SK-MEL-5 (cell line): ENCODE measurements at places on chromosomes 5 and 9.

DNA sequence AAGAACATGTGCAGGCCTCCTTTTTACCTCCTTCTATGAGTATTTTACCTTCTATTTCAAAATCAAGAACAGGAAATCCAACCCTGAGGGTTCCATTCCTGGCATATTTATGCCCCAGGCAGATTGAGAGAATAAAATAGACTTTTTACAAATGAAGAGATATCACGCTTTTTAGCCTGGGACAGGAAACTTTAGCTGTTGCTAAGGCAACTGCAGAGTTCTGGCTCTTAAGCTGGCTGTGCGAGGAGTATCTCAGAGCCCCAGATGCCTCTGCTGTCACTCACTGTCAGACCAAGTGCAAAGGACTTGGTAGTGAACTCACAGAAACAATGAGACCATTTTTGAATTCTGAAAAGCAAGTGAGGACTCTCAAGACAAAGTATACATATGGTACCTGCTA, 69.5 kb upstream of the HSPB3 start:
- DNase-seq, result no peak

DNA sequence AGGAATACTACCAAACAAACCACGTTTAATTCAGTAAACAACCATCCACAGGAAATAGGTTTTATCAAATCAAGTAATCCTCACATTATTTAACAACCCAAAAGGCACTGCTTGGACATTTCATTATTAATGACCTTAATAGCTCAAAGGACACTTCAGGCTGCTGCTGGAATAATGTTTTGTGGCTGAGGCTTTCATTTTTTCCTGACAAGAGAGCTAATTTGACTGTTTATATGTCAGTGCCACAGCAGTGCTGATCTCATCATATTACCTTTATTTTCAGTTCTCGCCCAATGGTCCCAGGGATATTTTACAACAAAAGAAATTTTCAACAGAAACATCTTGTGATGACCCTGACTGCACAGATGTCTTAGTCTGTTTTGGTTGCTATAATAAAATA, 589.8 kb upstream of the GRAMD2B start:
- DNase-seq, result no peak

GRCh38 chr5:175902026-175902425, 30.6 kb downstream of the CPLX2 start:
- no peak for DNase-seq

DNA sequence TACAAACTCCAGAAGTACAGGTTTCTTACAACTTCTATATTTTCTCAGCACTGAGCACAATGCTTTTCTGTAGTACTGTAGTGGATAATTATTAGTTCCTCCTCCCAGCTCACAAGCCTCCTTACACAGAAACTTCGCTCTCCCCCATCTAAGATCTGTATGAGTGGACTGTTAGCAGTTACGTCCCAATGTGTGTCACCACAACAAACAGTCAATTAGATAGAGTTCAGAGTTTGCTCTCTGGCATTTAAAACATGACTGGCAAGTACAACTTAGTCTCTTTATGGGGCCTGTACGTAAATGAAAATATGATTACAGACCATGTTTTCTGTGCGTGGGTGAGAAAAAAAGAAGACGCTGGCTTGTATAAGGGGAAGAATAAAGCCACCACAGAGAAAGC, 631.4 kb upstream of the DMAC1 start:
- no peak for DNase-seq

GRCh38 chr5:96256795-96257470, 176.1 kb downstream of the PCSK1 start:
- peak; percentile 55 for DNase-seq

DNA sequence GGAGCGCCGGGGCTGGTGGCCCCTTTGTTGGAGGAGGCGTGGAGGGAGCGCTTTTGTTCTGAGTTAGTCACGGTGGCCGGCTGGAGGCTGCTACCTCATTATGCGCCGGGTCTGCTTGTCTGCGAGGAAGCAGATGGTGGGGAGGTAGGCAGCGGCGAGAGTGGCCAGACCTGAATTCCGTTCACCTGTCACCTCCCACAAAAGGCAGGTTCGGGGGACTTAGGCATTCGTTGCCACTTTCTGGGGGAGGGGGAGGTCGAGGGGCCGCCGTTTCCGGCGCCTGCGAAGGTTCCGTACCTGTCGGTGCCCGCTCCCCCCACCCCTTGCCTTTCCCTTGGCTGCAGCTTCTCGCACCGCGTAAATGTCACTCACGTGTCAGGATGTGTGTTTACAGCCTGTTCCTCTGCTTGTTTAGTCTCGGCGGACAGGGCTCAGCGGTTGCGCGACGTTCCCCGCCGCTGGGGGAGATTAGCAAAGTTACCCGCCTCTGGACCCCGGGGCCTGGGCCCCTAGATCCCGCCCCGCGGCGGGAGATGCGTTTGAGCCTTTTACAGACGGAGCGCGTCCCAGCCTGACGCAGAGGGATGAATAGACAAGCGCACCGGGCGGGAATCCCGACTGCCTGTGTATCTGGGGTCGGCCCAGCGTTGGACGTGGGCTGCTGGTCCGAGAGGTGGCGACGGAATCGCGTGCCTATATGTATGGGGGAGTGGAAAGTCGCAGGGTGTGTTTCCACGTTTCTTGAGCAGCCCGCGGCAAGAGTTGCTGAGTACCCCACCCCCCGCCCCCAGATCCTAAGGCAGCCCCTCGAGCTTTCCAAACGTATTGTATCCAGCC, 2.7 kb upstream of the LHX2 start:
- no peak for DNase-seq

DNA sequence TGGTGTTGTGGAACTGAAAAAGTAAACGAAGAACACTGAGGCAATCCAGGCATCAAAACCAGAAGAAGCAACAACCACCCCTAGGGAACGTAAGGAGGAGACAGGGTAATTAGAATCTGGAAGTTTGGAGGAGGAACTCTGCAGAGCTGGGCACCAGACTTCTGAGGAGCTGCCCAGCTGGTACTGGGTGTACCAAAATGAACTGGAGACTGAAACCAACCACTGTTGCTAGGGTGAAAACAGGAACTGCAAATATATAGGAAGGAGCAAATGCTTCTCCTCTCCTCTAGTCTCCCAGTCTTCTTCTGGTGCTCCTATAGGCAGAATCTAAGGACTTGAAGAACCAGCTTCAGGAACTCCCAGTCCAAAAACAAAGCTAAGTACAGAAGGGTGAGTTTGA, 189.8 kb downstream of the ELAVL2 start:
- no peak for DNase-seq

- DNase-seq, result no peak
These were observed 357.2 kb downstream of the ARRDC3 start for GRCh38 chr5:91025956-91026355.

GRCh38 chr5:158172005-158172404, 313.1 kb upstream of the CLINT1 start:
- no peak for DNase-seq

DNA sequence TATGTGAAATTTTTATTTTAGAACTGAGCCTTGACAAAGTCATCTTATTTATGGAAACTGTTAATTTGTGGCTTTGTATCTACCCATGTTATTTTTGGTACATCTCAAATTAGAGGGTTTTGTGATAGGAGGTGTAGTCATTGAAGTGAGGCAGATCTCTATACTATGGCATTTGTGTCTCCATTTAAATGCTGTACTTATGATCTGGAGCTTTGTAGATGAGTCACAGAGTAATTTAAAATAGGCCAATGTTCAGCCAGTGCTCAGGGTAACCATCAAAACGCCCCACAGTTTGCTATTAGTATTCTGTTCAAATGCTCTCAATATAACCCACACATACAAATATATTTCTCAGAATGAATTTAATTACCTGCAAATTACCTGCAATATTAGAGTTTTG, 351.5 kb upstream of the KLF9 start:
- DNase-seq, result no peak

DNA sequence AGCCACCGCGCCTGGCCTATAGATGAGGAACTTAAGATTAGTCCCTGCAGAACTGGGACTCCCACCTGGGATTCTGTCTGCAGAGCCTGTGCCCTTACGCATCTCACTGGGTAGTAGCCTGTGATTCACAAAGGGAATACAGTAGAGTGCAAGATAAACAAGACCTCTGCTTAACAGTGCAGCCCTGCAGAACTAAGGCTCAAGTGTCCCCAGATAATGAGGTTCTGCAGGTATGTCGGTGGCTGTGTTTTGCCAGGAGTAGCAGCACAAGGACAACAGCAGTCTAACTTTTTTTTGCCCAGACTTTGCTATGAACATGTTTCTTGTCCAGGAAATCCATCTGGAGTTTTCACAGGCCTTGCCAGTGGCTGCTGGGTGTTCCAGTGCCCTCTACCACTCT, 59.7 kb downstream of the DCP2 start:
- no peak for DNase-seq

DNA sequence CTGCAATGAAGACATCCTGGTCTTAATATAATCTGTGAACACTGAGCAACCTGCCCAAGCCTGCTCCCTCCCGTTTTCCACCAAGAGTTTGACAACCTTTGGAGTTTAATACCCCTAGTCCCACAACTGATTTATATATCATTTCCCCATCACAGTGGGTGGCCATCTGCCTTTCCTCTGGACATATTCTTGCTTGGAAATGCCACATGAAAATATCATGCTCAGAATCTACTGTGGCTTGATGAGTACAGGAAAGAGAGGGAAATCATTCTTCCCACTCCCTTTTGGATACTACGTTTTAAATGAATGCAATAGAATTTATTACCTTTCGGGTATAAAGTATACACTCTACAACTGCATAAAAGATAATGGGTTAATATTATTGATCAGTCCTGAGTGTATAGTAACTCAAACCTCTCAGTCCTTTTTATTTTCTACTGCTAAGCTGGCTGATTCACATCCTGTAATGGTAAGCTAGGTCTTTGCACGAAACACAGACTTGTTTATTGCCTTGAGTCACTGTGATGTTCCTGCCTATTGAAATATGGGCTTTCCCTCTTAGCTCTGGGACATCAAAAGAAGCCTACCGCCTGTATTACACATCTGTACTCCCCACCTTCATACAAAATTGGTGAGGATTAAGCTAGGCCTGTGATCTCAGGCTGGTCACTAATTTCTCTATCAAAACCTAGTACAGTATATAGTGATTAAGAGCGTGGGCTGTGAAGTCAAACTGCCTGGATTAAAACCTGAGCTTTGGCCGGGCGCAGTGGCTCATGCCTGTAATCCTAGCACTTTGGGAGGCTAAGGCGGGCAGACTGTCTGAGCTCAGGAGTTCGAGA, 67.6 kb upstream of the NR5A1 start:
- DNase-seq, result no peak

GRCh38 chr9:109012009-109012875, 1.1 kb downstream of the CTNNAL1 start:
- DNase-seq, result peak; percentile 52

DNA sequence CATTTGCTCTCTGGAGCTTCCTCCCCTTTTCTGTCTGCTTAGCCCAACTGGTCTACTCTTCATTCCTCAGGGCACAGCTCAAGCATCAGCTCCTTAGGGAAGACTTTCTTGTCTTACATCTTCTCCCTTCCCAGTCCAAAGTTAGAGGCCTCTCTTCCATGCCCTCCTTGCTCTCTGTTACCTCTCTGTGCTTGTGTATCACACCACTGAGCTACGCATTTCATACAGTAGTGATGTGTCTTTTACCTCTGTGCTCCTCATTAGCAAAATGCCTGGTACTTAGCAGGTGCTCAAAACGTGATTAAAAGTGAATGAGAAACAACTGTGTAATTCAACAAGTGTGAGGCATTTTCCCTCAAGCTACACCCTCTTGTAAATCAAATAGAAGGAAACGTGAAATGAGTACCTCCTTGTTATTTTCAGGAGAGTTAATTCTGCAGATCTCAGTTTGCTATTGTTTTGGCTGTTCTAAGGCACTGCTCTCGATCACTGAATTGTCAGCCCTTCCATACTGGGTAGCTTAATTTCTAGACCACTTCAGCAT, 39.0 kb downstream of the ERAP1 start:
- DNase-seq, result no peak

DNA sequence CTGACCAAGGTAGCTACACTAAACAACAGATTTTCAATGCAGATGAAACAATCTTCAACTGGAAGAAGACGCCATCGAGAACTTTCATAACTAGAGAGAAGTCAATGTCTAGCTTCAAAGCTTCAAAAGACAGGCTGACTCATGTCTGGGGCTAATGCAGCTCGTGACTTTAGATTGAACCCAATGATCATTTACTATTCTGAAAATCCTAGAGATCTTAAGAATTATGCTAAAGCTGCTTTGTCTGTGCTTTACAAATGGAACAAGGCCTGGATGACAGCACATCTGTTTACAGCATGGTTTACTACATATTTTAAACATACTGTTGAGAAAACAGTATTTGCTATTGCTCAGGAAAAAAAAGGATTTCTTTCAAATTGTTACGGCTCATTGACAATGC, 54.9 kb downstream of the RICTOR start:
- DNase-seq, result no peak

- no peak for DNase-seq
These were observed 4.9 kb downstream of the ACO1 start for GRCh38 chr9:32389365-32389764.

GRCh38 chr9:133619791-133620190, 10.6 kb upstream of the FAM163B start:
- DNase-seq, result no peak

- no peak for DNase-seq
These were observed 406.9 kb upstream of the NMUR2 start for GRCh38 chr5:152811988-152812387.

DNA sequence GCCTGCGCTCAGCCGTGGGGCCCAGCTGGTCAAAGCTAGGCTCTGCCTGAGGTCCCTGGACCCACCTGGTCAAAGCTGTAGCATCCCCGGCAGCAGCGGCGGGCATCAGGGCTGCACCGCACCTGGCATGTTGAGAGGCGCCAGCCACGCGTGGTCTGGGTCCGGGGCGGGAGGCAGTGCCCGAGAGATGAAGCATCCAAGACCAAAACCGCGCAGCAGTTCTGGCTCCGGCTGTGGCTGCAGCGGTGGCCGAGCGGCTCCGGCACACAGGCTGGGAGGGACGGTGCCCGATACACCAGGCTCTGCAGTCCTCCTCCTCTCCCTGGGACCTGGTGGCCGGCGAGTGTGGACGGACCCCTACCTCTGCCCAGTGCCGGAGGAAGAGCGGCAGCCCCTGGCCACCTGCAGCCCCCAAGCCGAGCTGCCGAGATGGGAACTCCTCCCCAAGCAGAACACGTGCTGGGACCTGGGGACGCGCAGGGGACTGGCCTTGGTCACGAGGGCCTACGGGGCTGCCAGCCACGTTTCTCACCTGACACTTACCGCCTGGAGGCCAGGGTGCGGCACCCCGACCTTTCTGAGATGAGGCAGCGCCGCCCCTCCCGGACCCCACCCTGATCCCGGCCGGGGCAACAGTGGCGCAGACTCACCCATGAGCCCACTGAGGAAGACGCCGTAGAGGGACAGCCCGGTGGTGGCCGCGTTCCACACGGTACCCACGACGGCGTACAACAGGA, 33.0 kb downstream of the SLC9A3 start:
- no peak for DNase-seq
